ENCODE measurements at places on chromosomes 13 and 19.

DNA sequence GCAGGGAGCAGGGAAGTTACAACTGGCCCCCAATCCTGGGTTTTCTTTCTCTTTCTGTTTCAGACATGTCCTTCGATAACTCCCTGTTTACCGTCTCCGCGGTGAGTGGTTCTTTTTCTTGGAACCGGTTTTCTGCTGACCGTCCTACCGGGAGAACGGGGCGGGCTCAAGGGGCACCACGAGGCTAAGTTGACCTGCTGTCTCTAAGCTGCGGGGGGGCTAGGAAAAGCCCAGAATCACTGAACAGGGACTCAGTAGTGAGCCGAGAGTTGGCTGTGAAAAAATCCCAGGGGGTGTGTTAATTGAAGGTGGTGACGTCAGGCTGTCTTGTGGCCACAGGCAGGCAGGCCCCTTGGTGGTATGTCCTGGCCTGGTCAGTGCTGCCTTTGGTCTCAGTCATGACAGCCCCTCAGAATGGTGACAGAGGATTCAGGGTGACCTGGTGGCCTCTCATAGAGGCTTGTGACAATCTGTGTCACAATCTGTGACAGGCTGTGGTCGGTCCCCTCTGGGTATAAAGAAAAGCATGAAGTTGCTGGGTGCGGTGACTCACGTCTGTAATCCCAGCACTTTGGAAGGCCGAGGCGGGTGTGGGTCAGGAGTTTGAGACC is 8.1 kb upstream of the CARM1 start:
- no peak for DNase-seq

DNA sequence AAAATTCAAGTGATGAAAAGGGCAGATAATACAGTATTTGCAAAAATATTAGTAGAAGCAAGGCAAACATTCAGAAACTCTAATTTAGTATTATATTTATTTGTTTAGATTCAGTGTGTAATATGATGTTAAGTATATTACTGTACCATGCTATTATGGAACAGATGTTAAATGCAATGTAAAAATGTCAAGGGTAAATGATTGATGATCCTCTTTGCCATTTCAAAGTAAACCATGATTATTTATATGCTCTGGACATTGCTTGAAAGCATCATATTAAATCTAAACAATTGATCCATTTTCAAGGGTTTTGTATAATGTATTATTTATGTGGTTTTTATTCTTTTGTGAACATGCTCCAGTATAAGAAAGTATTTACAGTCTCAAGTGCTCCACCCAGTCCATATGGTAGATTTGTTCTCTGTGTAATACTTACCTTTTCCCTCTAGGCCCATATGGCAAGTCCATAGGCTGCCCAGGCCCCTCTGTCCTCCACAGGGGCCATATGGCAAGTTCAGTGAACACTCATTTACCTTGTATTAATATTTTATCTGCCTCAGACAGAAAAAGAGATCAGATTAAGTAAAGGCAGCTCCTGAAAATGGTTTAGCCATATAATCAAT is 353.5 kb downstream of the DACH1 start:
- DNase-seq, result no peak

DNA sequence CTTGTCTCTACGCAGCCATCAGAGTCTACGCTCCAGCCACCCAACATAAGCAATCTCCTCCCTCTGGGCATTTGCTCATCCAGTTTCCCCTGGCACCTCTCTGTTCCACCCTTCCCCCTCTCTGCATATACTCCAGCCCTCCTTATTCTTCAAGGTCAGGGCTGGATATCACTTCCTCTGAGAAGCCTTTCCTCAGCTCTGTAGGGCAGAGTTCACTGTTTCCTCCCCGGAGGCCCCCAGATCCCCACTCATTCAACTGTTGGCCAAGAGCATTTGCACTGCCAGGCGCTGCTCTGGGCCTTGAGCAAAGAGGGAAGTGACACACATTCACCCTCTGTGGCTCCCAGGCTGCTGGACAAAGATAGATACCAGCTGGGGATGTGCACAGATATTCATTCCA is 3.3 kb downstream of the FCGRT start:
- no peak for DNase-seq

DNA sequence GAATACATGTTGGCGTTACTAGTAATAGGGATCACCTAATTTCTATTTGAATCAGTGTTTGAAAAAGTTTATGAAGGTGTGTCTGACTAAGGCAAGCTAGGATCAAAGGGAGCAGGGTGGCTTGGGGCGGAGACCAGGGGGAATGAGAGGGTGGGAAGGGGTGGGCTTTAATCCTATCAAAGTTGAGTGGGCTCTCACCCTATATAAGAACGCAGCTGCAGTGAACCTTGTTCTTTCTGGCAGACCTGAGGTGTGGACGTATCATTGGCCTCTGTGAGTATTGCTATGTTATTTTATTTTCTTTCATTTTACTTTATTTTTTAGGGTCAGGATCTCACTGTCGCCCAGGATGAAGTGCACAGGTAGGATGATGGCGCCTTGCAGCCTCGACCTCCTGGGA is 37.4 kb downstream of the NLRP12 start:
- DNase-seq, result no peak

DNA sequence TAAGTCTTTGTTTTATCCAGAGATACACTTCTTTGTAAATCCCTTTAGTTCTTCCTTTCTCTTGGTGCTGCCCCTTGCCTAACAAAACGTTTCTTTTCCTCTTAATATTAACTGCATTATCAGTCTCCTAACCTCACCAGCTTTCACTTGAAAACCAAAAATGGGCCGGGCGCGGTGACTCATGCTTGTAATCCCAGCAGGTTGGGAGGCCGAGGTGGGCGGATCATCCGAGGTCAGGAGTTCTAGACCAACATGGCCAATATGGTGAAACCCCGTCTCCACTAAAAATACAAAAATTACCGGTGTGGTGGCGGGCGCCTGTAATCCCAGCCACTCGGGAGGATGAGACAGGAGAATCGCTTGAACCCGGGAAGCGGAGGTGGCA is 329.8 kb upstream of the MIR17HG start:
- DNase-seq, result no peak

DNA sequence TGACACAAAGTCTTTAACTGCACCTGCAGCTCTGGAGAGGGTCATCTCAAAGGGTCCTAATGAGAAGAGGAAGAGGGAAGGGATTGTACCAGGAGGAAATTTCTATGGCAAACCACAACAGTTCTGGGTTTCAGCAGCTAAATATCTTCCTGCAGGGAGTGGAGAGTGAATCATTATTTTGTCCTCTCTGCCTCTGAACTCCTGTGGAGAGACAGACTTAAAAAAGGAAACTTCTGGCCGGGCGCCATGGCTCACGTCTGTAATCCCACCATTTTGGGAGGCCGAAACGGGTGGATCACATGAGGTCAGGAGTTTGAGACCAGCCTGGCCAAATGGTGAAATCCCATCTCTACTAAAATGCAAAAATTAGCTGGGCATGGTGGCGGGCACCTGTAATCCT is 16.9 kb upstream of the C1QTNF9 start:
- DNase-seq, result no peak

DNA sequence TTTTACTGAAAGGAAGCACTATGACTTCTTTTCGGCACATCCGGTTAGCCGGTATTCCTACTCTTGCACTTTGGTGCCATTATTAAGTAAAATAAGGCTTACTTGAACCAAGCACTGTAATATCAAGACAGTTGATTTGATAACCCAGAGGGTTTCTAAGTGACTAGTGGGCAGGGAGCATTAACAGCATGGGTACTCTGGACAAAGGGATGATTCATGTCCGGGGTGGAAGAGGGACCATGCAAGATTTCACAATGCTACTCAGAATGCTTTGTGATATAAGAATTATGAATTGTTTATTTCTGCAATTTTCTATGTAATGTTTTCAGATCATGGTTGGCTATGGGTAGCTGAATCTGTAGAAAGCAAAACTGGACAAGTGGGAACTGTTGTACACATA is 282.1 kb downstream of the TDRD3 start:
- no peak for DNase-seq

DNA sequence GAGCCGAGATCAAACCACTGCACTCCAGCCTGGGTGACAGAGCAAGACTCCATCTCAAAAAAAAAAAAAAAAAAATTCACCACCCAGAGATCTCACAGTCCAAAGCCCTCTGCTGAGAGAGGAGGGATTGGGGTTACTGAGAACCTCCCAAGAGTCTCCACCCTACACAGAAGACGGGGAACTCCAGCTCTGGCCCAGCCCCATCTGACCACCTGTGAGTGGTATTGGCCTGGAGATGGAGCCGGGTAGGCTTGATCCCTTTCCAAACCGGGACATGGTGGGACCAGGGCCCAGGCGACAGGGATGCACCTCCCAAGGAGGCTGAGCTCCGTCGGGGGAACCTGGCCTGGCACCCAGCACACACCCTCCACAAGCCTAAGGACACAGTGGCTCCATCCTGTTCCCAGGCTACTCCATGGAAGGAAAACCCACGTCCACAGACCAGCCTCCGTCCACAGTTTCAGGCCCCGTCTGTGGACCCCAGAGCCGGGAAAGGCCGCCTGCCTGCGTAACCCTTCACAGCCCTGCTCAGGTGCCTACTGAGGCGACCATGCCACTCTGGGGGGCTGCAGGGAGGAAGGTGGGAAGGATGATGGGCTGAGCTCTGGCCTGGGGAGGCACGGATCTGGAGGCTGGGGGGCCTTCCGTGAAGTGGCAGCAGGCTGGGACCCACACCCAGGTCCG is 1.8 kb downstream of the TMEM259 start:
- no peak for DNase-seq

- DNase-seq, result no peak
These were observed 526.6 kb upstream of the KLHL1 start for GRCh38 chr13:70634893-70635292.

GRCh38 chr13:74056801-74057542 is 77.2 kb downstream of the KLF12 start:
- DNase-seq, result no peak

GRCh38 chr13:113155201-113155600 is 3.2 kb upstream of the PROZ start:
- DNase-seq, result no peak

GRCh38 chr13:101474419-101474957 is 22.0 kb downstream of the ITGBL1 start:
- no peak for DNase-seq

- DNase-seq, result peak; percentile 11
These were observed 145.5 kb upstream of the MAB21L1 start for GRCh38 chr13:35621989-35622388.

GRCh38 chr13:23129331-23129730 is 51.4 kb upstream of the SGCG start:
- DNase-seq, result no peak

DNA sequence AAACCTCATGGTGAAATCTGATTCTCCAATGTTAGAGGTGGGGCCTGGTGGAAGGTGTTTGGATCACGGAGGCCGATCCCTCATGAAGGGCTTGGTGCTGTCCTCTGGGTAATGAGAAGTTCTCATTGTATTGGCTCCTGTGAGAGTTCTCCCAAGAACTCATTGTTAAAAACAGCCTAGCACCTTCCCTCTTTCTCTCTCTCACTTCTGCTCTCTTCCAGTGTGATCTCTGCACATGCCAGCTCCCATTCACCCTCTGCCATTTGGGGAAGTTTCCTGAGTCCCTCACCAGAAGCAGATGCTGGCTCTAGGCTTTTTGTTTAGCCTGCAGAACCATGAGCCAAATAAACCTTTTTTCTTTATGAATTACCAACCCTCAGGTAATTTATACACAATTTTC is 3.1 kb upstream of the SUCLA2 start:
- DNase-seq, result no peak

- DNase-seq, result no peak
These were observed 13.1 kb downstream of the POLR1D start for GRCh38 chr13:27634791-27635190.

GRCh38 chr13:99331881-99332293 is 24.7 kb upstream of the GPR183 start:
- DNase-seq, result no peak

DNA sequence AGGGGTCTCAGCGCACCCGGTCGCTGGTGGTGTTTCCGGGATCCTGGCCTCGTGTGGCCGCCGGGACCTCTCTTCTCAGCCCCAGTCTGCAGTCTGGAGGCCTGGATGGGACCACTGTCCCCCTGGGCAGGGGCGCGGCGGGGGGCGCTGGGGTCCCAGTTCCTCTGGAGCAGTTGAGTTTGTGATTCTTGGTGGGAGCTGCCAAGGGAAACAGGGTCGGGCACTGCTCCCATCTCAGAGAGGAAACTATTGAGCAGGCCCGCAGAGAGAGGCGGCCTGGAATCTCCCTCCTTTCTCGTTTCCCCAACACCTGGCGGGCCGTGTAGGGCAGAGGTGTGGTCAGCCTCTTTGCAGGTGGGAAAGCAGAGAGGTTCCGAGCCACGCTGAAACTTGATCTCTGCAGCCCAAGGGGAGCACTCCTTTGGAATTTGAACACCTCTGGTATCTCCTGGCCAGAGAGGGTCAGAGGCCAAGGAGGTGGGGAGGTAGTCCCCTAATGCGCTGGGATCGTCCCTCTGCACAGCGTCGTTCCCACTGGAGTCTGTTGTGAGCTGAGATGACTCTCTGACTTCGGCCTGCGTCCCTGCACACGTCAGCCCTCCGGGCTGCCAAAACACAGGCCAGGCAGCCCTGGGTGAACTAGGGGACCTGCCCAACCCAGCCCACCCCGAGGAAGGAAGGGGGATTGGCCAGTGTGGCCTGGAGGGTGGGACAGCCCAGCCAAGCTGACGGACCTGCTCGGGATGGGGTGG is 741 bp downstream of the PLEKHF1 start:
- DNase-seq, result no peak

GRCh38 chr19:934197-934840 is 8.5 kb downstream of the ARID3A start:
- no peak for DNase-seq

DNA sequence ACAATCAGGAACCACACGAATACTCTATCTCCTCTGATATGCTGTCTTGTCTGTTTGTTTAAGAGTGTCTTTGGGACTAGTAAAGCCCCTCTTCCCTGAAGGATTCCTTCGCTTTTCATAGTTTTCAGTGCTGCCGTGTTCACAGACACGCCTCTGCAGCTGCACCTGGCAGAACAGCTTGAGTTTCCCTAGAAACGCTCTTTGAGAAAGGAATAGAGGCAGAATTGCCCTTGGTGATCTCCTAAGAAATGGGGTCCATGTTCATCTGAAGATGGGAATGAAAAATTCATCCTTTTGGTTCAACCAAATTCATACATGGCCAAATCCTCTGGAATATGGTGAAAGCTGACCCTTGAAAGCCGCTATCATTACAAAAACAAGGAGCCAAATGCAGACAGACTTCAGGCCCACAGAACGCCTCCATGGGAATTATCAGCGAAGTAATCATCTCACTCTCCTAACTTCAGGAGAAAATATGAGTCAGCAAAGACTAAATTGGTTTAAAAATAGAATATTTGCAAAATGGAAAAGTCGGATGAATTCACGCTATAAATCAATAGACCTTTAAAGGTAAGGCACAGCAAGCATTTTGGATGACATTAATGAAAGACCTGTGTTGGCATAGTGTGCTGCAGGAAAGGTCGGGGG is 5.5 kb downstream of the SACS start:
- DNase-seq, result no peak
